ENCODE measurements at places on chromosomes 5 and 9. TPM values are rescaled to one million over a fixed set of nuclear protein-coding genes. Genes with fewer than 3 reads are reported as not detected.

Gene PCDHGA2
- 1.4 TPM for total RNA-seq

Gene CAPSL
- not detected for total RNA-seq

Gene CARTPT
- total RNA-seq: not detected

Gene TAF11L5
- total RNA-seq: not detected

Gene GRXCR2
- total RNA-seq: not detected

Gene SLIT3
- not detected for total RNA-seq

Gene RNF183
- total RNA-seq: not detected

Gene DOCK8
- under 0.01 TPM for total RNA-seq

Gene PCDHGA9
- total RNA-seq: 0.86 TPM

Gene CERCAM
- total RNA-seq: 187 TPM

Gene FST
- 1.2 TPM for total RNA-seq

Gene DIAPH1
- total RNA-seq: 46.8 TPM

Gene CCNO
- total RNA-seq: not detected

Gene DAPK1
- total RNA-seq: 1.1 TPM

Gene CDKN2B-AS1
- 0.53 TPM for total RNA-seq

Gene DAB2
- total RNA-seq: 53.9 TPM

Gene NR5A1
- not detected for total RNA-seq

Gene DNM1
- 5.2 TPM for total RNA-seq

Gene AK1
- total RNA-seq: 72.5 TPM

Gene FBLL1
- total RNA-seq: not detected

Gene OR1J1
- not detected for total RNA-seq

Gene GZMA
- not detected for total RNA-seq

Gene IFNK
- total RNA-seq: not detected

Gene EXD3
- total RNA-seq: 7.3 TPM

Gene SPEF2
- total RNA-seq: 6.4 TPM

Gene CDH9
- total RNA-seq: not detected

Gene FOXD4L4
- not detected for total RNA-seq

Gene SHOC1
- total RNA-seq: under 0.01 TPM

Gene SPRY4
- 31.7 TPM for total RNA-seq

Gene IFNA13
- not detected for total RNA-seq

Gene CD74
- 10.7 TPM for total RNA-seq

Gene KCNV2
- total RNA-seq: not detected

Gene FAM153A
- not detected for total RNA-seq

Gene ARHGEF28
- total RNA-seq: 11.2 TPM

Gene OR1J2
- not detected for total RNA-seq

Gene HTR1A
- not detected for total RNA-seq

Gene CCDC171
- total RNA-seq: 2.1 TPM

Gene EDIL3
- 6.0 TPM for total RNA-seq

Gene GPX8
- 187 TPM for total RNA-seq

Gene ARHGEF37
- total RNA-seq: 0.89 TPM

Gene ACTL7B
- total RNA-seq: not detected

Gene PDE8B
- not detected for total RNA-seq

Gene SLC2A8
- 11.0 TPM for total RNA-seq
